CD8-positive, alpha-beta T cell (primary cell): ENCODE measurements at places on chromosomes 4 and X.

GRCh38 chr4:98845960-98846359, 83.0 kb downstream of the EIF4E start:
- no peak for DNase-seq

- no peak for DNase-seq
Observed at GRCh38 chr4:128830906-128831503, 21.5 kb downstream of the JADE1 start.

DNA sequence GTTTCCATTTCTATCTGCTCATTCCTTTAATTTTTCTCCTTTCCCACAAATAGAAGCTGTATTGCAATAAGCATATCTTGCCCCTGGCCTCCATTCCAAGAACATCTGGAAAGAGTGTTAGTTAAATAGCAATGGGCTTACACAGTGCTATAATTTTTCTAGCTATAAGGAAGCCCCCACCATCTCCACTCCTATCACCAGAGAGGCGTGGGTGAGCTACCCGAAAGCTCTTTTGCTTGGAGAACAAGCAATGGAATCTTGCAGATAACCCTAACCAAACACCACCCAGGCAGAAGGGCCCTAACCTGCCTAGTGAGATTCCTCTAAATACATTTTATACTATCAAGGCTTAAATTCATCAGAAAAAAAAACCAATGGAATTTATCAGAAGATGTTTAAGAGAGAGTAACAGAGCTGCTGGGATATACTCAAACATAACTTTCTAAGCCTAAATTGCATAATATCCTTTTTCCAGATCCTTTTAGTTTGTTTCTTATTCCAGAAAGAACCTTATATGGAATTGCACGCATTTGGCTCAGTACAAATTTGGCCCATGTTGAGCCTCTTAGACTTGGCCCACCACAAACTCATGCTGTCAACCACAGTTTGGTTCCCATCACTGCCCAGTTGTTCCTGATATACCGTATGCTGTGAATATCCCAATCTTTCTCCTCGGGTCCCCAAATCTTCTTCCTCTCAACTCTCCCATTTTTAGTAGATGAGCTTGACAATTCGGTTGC, 91.6 kb upstream of the PLAC1 start:
- DNase-seq: no peak

DNA sequence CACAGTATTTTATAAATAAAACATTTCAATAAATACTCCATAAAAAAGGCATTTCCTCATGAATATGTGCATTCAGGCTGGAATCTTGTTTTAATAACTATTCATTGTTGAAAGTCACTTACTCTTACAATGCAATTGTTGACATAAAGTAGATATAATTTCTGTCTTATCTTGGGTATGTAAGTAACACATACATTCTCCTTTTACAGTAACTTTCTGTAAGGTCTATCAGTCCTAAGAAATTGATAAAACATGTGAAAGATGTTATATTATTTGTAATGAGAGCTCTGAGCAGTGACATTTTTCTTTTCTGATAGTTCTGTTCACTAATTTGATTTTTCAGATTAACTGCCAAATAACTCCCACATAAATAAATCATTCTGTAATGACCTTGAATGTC, 1249.2 kb downstream of the STIM2 start:
- DNase-seq: no peak

GRCh38 chr4:35559559-35560365, 684.6 kb downstream of the ARAP2 start:
- no peak for DNase-seq

DNA sequence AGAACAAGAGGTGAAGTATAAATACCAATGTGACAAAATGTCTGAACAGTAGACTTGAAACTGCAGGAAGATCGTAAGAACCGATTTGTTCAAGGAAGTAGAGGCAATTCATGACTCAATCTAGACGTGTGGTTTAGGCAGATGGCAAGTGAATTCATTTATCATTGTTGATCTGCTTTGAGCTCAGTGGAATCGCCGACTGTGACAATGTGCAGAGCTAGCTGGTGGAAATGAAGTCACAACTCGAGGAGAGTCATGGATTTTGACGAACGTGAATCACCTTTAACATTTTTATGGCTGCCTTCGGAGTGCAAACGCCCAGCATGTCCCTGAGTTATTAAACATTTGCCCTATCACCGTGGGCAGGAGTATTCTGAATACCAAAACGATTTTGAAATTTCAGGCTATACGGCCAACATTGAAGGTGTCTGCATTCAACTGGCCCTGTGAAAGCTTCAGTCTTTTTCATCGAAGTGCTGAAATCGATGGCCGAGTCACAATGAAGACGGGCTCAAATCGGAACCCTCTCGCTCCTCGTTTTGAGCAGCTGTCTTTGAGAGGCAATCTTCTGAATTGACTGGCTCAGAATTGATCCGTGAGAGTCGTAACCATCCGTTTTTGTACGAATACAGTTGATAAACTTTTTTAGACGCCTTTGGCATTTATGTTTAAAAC, 689 bp upstream of the OGT start:
- peak; percentile 79 for DNase-seq

DNA sequence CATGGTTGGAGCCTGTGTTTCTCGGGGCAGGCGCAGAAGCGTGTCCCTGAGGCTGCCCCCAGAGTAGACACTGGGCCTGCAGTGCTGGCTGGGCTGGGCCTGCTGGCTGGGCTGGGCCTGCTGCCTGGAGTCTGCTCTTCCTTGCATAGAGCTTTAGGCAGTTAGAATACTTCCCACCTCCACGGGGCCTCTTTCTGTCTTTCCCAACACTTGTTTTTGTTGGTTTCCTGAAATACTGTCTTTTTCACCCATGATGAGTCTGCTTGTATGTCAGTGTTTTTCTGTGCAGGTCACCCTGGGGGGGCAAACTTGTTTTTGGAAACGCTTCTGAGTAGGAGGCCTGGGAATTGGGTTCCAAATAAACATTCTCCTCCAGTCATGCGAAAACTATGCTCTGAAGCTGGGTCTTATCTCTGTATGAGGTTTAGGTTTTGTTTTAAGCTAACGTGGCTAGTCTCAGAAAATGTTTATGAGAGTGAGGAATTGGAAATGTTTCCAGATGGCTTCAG, 32.2 kb downstream of the TRMT44 start:
- no peak for DNase-seq

GRCh38 chrX:108735679-108736508, 469 bp downstream of the IRS4 start:
- DNase-seq: no peak

- DNase-seq: no peak
Observed at GRCh38 chrX:84729408-84729807, 227.2 kb upstream of the HDX start.

DNA sequence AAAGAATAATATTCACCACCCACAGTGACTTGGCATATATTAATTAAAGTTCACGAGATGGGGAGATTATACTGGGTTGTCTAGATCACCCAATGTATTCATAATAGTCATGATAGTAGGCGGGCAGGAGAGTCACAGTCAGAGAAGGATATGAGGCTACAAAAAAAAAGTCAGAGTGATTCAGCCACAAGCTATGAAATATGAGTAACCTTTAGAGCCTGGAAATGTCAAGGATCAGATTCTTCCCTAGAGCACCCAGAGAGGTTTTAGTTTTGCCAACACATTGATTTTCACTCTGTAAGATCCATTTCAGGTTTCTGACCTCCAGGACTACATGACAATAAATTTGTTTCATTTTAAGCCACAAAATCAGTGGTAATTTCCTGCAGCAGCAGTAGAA, 501.9 kb downstream of the GABRG1 start:
- no peak for DNase-seq

DNA sequence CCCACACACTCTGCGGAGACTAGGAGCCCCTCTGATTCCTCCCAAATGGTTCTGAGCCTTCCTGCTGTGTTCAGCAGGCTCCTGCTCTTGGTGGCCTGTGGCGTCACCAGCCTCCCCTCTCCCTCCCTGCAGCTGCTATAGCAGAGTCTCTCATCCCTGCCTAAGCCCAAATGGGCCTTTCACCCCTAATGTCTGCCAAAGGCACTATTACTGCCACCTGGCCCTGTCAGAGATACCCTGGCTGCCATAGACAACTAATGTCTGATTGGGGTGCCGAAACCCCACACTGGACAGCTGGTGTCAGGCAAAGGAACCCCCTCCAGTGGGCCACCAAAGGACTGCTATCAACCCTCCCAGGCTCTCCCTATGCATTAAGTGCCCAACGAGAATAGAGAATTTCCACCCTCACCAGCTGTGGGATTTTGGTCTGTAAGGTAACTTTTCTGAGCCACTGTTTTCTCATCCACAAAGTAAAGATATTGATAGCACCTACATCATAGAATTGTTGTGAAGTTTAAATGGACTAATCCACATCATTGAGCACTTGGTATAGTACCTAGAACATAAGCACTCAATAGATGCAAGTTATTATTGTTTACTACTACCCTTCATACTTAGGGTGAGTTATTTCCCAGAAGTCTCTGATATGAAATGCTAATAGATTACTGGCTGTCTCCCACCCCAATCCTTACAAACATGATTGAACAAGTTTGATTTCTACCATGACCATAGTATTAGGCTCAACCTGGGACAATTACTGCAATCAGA, 421.3 kb downstream of the MID1IP1 start:
- DNase-seq: no peak

- no peak for DNase-seq
Observed at GRCh38 chr4:38442073-38442788, 221.8 kb upstream of the KLF3 start.

DNA sequence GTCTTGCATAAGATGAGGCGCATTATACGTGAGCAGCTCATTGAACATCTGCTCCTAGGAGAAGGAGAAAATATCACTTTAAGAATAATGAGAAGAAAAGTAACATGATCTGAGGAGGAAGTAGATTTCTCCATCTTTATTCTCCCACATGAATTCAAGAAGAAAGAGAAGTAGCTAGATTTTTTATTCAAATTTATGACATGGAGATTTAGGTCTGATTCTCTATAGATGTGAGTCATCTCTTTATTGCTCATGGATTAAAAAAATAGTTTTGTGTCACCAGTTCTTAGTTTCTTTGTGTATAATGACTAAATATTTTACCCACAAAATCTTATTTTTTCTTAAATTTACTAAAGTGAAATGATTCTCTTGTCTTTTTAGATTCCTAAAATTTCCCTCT, 40.4 kb downstream of the HPGDS start:
- no peak for DNase-seq

- DNase-seq: no peak
Observed at GRCh38 chrX:118216509-118216908, 99.9 kb upstream of the KLHL13 start.

DNA sequence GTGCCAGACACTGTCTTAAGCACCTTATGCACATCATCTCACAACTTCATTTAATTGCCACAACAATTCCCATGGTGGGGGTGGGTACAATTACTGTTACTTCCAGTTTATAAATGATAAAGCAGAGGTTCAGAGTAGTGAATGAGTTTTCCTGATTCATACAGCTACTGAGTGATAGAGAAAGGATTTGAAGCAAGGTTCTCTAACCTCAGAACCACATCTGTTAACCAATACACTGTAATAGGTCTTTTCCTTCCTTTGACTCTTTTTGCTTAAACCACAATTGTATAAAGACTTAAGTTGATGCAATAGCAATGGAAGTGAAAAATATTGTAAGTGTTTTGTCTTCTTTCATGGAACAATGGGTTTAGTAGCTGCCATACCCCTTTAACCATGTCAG, 43.5 kb upstream of the PAK3 start:
- DNase-seq: no peak

- DNase-seq: no peak
Observed at GRCh38 chr4:25800245-25800644, 62.5 kb downstream of the SEL1L3 start.

DNA sequence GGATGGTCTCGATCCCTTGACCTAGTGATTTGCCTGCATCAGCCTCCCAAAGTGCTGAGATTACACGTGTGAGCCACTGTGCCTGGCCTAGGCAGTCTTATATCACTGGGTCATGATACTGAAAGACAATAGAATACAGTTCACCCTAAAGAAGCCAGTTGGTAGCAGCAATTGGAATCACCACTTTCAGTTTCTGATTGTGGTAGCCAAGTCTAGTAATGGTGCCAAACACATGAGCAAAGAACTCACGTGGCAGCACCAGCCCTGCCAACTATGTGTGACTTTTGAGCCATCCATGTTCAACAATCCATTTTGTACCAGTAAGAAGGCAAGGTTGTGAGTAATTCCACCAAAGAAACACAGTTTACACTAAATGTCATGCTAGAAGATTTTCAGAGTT, 548.4 kb downstream of the KLHL13 start:
- no peak for DNase-seq

GRCh38 chr4:88793475-88793874, 95.8 kb upstream of the NAP1L5 start:
- no peak for DNase-seq

DNA sequence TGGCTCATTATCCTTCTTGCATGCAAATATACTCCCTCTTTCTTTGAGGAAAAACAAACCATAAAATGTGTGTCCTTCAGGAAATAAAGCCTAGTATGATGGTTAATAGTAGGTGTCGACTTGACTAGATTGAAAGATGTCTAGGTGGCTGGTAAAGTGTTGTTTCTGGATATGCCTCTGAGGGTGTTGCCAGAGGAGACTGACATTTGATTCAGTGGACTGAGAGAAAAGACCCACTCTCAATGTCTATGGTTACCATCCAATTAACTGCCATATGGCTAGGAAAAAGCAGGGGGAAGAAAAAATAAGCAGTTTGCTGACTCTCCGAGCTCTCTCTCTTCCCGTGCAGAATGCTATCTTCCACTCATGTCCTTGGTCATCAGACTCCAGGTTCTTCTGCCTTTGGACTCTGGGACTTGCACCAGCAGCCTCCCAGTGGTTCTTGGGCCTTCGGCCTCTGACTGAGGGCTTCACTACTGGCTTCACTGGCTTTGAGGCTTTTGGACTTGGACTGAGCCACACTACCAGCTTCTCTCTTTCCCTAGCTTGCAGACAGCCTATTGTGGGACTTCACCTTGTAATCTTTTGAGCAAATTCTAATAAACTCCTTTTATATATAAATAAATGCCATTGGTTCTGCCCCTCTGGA, 532.1 kb upstream of the HTR2C start:
- no peak for DNase-seq

DNA sequence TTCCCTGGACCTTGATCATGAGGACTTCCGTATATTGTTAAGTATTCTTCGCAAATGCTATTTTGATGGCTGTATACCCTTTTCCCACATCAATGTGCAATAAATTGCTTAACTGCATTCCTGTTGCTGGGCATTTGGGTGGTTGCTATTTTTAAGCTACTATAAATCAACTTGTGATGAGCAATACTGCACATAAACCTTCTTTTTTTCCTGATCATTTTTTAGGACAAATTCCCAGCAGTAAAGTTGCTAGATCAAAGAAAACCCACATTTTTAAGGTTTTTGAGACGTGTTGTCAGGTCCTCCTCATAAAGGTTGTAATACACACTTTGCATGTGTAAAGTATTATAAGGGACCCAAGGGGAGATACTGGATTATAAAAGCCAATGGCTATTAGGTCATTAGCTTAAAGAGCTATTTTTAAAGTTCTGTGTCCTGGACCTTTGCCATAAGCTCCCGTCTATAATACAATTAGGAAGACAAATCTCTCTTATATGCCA, 35.6 kb downstream of the LIMCH1 start:
- DNase-seq: no peak

DNA sequence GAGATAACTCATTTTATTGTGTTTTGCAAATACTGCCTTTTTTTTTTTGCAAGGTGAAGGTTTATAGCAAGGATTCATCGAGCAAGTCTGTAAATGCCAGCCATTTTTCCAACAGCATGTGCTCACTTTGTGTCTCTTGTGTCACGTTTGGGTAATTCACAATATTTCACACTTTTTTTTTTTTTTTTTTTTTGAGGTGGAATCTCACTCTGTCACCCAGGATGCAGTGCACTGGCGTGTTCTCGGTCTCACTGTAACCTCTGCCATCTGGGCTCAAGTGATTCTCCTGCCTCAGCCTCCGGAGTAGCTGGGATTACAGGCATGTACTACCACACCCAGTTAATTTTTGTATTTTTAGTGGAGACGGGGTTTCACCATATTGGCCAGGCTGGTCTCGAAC, 1.9 kb downstream of the RNF4 start:
- peak; percentile 48 for DNase-seq
